ENCODE measurements at places on chromosomes 3 and 15.

DNA sequence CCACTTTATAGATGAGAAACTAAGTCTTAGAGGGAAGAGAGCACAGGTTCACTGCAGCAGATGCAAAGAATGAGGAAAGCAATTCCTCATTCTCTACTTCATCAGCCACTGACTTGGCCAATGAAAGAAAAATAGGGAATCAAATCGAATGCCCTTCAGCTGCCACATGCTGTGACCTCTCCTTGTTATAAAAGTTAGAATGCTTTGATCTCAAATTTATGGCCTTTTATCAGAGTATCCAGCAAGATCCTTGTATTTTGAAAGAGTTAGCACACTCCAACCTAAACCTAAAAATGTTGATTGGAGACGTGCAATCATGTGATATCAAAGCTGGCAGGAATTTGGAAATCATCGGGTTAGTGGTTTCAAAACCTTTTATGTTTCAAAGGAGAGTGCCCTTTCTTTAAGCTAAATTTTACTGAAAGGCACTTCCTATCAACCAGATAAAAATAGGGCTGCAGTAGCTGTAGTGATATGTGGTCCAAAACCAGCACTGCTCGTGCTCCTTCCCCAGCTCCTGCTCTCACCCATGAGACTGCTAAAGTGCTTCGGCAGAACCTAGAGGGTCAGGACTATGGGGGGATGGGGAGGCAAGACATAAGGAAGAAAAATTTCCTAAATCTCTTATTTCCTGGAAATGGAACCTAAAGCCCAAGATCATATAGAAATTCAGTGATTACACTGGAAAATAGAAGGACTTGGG, 617.0 kb downstream of the PYDC2 start:
- no peak for DNase-seq

DNA sequence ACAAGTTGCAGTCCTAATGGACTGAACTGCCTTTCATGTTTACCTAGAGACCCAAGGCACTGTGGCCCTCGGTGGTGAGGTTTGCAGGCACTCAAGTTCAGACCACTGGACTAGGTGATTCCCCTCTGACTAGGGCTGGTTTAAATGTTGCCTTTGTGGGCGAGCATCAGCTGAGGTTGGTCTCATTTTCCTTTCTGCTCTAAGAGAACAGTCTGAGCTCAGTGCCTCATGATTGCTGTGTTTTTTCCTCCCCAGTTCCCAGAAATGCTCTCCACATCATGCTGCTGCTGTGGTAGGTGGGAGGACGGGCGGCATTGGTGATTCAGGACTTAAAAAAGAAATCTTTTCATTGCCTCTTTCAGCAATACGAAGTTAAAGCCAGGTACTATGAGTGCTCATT, 237.2 kb downstream of the MBNL1 start:
- no peak for DNase-seq

DNA sequence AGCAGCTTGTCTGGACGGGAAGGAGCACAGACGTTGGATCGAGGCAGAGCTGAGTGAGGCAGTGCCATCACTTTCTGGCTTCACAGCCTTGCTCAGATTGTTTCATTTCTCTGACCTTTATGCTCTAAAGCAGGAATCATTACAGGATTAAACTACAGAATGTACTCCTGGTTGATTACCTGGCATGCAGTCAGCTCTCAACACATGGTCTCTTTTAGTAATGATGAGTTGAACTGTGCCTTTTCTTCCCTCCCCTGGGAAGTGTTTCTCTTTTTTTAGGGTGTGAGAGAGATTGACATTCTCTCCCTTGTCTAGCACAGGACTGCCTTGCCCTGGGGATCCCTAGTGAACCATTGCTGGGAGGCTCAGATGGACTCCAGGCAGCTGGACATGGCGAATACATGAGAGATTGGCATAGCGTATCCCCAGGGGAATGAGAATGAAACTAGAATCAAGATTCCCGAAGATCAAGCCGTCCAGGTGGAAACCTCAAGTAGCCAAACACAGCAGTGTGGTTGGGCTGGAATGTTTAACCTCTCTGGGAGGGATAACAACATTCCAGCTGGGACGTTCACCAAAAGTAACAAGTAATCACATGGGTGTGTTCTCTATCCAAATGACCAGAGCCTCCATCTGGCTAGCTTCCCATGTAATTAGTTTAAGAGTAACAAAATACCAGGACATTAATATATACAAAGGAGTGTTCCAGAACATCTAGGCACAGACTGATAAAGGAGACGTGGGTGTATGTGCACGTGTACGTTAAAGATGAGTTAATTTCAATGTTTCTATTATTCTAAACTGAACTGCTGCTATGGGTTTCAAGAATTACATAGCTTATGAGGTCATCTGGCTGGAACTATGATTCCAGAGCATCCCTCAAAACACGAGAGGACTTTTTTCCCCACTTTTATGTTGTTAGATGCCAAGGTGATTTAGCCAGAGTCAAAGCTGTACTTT, 118.6 kb upstream of the NR2E3 start:
- peak; percentile 83 for DNase-seq

DNA sequence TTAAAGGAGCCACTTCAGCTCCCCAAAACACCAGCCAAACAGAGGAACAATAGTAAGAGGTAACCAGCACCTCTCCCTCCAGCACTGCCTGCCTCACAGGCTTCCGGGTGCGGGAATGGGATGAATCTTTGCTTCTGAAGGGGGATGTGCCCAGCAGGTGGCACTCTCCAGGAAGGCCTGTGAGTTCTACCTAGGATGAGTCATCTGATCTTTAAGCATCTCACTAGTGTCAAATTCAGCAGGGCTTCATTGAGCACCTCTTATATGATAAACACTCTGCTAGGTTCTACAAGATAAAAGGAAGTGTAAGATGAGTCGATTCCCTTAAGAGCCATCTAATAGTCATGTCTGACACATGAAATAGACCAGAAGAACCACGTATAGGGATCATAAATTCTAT, 237.4 kb upstream of the UMPS start:
- DNase-seq = peak; percentile 14

DNA sequence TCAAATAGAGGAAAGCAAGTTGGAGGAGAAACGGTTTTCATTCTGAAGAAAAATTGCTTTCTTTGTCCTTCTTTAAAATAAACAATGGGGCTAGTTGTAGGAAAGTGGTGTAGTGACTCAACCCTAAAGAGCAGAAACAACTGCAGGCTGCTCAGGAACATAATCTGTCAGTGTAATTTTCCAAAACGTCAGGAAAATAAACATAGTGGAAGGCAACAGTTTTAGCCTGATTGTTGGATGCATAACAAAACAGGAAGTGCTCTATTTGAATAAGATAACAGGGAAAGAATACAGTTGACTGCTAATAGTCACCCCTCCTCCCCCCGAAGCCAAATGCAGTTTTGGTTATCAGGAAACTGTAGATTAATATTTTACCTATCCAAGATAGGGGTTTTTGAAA, 167.6 kb downstream of the ECT2 start:
- DNase-seq = peak; percentile 52

GRCh38 chr3:132183811-132184210, 133.4 kb upstream of the ACP3 start:
- DNase-seq = no peak

DNA sequence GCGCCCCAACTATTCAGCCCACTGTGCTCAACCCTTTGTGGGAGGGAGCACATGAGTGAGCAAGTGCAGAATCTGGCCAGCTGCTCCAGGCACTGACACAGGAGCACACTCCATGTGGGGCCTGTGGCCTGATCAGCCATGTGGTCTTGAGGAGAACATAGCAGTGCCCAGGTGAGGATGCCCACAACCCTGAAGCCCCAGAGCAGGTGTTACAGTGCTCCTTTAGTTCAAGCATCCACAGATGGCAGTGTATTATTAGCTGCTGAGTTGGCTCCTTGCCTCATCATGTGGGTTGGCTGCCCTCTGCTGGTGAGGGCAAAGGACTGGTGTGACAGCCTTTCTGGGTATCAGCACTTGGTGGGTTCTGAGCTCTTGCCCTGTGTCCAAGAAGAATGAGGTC, 1588.2 kb downstream of the SI start:
- no peak for DNase-seq

GRCh38 chr3:123361071-123361470, 87.8 kb downstream of the ADCY5 start:
- no peak for DNase-seq

Measured in SJSA1 (cell line).